ENCODE measurements at places on chromosomes 5 and 9.

GRCh38 chr9:121447321-121447834 is 52.3 kb downstream of the GGTA1 start:
- no peak for DNase-seq

- DNase-seq: no peak
Measured at GRCh38 chr5:135546912-135547311, 11.1 kb upstream of the NEUROG1 start.

- DNase-seq: no peak
Measured at GRCh38 chr5:141686648-141687416, 4.8 kb upstream of the ARAP3 start.

- DNase-seq: peak; percentile 33
Measured at GRCh38 chr5:7395432-7395946, 449 bp upstream of the ADCY2 start.

DNA sequence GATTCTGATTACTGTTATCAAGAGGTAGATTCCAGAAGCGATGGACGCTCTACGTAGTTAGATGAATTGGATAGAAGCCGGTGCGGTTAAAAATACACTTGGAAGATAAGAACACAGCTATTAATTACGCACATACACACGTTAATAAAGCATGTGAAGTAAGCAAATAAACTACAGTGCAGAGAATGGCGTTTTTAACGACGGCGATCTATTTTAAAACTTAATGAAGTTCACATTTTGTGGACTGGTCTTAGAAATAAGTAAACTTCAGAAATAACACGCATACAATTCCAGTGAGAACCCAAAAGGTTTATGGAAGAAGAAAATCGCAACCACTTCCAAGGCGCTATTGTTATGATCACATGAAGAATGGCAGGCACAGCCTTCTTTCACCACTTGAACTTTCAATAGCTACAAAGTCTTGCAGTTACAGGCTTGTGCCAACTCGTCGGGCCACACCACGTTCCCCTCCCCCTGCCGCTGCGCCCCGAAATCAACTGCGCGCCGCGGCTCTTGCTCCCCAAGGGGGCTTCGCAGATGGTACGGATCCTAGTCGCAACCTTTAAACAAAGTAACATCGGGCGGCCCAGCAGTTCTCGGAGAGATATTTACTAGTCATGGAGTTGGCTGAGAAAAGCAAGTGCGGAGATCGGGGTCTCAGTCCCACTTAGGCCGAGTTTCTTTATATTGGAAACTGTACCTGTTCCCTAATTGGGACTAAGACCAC is 866 bp upstream of the SEMA6A start:
- DNase-seq: peak; percentile 74

GRCh38 chr5:113118298-113118697 is 141.7 kb downstream of the DCP2 start:
- DNase-seq: peak; percentile 57

DNA sequence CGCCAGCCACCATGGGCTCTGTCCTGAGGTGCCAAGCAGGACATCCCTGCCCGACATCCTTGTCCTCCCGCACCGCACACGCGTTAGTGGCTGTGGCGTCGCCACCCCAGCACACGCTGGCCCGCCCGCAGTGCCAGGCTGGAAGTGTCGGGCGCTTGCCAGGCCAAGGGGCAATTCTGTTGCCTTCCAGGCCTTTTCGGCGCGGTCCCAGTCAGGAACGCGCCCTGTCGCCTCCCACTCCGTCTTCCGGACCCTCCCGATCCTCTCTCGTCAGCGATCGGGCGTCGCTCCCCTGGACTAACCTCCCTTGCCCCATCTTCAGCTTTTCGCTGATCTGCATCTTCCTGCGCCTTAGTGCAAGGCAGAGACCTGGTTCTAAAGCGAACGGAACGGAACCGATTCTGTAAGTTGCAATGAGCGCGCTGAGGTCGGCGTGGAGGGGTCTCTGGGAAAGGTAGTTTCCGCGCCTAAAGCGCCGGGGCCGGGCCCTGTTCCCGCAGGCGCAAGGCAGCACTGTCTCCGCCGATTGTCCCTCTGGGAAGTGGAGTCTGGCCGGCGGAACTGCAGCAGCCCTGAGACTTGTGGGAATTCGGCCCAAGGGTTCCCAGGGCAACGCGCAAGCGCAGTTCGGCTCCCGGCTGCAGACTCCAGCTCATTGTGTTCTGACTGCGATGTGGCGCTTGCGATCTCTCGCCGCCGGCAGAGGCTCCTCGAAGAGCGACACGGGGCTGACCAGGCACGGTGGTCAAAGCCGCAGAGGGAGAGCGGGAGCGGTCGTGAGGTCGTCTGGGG is at the start of gene ZNF454:
TSS of gene ZNF454 (plus strand) at position 630 of the 792 bp plus-strand sequence. CDS start 1,594 bp downstream, outside the sequence.
- peak; percentile 96 for DNase-seq

DNA sequence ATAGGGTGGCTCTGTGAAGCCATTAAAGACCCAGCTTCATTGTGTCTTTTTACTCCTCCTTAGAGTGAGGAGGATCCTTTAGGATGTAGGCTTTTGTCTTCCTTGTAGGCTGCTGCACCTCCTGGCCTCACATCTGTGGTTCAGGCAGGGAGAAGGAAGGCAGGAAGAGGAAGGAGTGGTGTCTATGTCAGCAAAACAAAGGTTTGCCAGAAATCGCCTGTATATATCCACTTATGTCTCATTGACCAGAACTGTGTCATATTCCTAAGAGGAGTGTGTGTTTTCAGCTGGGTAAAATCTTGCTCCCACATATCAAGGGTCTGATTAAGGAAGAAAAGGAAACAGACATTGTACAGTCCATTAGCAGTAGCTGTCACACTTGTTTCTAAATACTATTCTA is 213.8 kb downstream of the ARHGAP26 start:
- DNase-seq: no peak

DNA sequence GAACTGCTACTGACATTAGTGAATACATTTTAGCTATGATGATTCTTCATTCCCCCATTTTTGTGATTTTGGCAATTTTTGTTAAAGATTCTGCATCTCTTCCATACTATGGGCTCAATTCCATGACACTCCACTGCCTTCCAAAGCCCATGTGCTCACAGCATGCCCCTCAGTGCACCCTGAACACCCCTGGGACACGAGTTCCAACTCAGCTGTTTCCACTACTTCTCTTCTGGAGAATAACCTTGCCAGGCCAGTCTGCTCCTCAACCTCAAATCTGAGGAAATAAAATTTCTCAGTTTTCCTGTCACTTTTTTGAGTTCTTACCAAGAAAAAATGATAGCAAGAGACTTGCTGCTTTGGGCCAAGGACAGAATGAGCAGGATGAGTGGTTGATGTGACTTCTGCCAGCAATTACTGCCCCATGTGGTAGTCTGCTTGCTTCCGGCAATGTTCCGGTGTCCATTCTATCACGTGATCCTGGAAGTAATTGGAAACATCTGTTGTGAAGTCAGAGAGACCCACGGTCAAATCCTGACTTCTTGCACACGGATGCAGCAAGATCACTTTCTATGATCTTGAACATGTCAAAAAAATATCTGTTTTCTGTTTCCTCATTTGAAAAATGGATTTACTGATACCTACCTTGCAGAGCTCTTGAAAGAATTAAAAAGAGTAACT is 58.3 kb downstream of the EGFLAM start:
- DNase-seq: no peak

DNA sequence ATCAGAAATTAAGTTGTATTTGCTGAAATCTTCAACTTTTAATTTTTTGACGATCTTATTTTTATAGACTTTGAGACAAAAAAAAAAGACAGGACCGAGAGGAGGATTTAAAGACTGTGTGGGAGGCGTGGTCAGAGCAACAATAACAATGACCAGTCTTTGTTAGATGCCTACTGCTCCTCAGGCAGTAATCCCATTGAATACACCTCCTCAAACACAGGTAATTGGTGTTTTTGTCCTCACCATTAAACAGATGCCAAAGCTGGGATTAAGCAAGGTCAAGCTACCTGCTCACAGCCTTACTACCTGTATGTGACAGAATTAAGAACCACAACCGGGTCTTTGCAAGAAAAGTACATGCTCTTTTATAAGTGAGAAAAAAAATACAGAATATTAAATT is 233.3 kb upstream of the GRAMD2B start:
- DNase-seq: no peak

GRCh38 chr5:39441838-39442237 is 17.1 kb upstream of the DAB2 start:
- DNase-seq: no peak

DNA sequence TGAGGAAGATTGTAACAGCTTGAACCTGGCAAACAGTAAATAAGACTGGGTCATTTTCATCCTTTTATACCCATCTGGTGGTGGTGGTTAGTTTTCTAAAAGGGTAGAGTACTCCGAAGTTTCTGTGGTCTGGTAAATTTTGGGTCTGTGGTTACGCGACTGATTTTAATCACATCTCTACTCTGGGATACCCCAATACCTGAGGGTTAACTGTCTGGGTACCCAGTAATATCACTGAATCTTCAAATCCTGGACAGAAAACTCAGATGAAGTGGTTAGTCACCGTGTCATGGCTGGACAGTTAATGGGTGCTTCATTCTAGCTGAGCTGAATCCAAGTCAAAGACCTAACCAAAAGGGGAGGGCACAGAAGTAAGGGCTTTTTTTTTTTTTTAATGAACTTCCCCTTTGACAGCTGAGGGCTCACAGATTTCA is 474.2 kb downstream of the GADD45G start:
- no peak for DNase-seq

DNA sequence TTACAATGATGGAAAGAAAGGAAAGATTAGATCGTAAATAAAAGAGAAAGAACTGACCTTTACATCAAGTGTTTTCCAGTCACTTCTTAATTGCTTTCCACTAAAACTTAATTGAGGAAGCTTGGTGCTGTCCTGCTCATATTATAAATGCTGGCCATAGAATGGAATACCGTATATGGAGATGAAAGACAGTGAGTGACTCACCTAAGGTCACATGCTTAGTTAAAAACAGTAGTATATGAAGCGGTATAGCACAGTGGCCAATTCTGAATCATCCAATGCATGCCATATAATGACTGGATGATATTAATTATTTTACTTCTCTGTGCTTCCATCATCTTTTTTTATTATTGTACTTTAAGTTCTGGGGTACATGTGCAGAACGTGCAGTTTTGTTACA is 482.4 kb upstream of the SGCD start:
- DNase-seq: no peak

DNA sequence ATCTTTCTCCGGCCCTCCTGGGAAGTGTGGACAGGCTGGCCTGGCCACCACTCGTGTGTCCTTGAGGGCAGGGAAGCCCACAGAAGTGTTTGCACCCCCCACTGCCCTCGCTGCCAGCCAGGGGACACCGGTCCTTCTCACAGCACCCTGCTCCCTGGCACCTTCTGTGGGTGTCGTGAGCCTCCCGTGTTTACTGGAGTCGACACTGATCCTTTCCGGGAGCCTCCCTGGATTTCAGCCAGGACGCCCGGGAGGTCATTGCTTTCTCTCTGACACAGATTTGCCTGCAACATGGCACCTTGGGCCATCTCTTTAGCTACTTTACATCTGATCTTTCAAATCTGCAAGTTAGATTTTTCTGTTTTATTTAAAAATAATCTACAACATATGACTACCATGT is 120.4 kb upstream of the CACNA1B start:
- DNase-seq: no peak

DNA sequence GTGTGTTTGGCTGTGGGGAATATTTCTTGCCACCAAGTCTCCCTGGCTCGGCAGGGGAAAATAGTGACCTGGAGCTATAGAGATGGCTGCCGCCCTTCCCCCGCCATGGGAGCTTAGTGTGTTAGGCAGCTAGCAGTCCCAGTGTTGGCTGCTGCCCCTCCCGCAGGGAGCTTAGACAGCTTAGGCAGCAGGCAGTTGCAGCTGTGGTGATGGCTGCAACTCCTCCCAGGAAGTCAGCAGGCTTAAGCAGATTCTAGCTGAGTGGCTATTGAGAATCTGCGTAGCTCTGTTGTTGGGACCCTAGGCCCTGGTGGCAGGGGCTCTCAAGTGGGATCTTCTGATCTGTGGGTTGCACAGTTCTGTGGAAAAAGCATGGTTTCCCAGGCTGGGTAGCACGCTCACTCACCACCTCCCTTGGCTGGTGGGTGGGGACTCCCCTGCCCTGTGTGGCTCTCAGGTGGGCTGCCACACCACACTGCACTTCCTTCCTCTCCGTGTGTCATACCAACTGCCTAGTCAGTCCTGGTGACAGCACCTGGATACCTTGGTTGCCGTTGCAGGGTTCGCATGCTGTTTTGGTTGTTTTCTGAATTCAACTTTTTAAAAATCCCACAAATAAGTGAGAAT is 9.3 kb downstream of the OR1N2 start:
- DNase-seq: no peak

DNA sequence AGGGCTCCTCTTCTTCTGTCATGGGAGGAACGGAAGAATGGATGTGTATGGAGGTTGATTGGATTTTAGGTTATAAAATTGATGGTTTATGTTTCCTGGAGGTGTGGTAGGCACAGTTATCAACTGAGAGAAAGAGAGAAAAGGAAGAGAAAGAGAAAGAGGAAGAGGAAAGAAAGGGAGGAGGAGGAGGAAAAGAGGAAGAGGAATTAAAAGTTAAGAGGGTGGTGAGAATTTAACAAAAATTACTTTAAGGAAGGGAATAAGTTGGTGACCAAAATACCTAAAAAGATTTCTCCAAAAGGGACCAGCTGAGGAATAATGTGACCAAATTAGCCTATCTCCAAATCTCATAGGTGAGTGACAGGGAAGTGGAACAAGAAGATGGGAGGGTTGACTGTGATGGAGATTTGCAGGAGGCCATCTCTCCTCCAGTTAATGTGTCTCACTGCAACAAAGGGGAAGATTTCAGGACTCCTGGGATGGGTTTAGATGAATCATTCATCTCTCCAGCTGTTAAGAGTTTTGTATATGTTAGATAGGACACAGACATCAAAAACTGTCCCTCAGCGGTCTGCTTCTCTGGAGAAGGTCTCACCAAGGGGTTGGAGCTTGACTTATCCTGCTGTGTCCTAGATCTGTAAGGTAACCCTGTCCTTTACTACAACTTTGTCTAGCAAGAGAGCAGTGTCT is 76.0 kb upstream of the TMC1 start:
- DNase-seq: no peak

- no peak for DNase-seq
Measured at GRCh38 chr5:140178086-140178410, 3.1 kb downstream of the CYSTM1 start.
